ENCODE measurements at places on chromosomes 5 and 9.
A peak's percentile ranks its signal among the peaks of the same experiment; 100 is the strongest.

- no peak for DNase-seq
Observed at GRCh38 chr9:137446851-137447471, 5.8 kb upstream of the ENTPD8 start.

- DNase-seq = no peak
Observed at GRCh38 chr9:135267191-135267809, 179.8 kb downstream of the OLFM1 start.

- DNase-seq = no peak
Observed at GRCh38 chr5:172380987-172381643, 73.2 kb downstream of the SH3PXD2B start.

- DNase-seq = peak; percentile 15
Observed at GRCh38 chr9:77977210-77977611, 54.4 kb downstream of the GNAQ start.

GRCh38 chr5:112636751-112637150, 100.9 kb upstream of the APC start:
- no peak for DNase-seq

DNA sequence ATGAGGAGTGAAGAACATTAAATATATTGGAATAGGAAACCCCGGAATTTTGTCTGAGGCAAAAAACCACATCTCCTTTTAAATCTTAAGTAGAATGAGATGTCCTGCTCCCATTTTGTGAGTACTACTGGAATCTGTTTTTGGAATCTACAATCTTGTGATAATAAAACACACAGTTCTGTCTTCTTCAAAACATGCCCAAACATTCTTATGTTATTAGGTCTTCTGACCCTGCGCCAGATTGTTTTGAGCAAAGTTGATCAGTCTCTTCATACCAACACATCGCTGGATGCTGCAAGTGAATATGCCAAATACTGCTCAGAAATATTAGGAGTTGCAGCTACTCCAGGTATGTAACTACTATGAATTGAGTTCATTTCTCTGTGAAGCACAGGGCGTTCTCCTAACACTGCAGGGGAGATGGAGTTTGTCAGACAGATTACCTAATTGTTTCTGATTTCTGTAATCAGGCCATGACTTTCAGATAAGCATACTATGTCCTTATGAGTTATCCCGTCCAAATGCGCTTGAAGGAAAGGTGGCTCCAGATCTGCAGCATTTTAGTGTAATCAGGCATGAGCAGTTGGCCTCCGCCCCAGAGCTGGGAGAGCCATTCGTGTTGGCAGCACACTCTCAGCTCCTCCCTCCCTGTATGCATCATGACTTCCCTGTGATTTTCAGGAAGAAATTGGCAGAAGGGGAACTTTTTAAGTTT, 88.0 kb downstream of the NLN start:
- DNase-seq = no peak

- DNase-seq = no peak
Observed at GRCh38 chr5:111748304-111748763, 8.7 kb downstream of the NREP start.

GRCh38 chr5:145243016-145243415, 592.1 kb downstream of the PRELID2 start:
- DNase-seq = no peak

DNA sequence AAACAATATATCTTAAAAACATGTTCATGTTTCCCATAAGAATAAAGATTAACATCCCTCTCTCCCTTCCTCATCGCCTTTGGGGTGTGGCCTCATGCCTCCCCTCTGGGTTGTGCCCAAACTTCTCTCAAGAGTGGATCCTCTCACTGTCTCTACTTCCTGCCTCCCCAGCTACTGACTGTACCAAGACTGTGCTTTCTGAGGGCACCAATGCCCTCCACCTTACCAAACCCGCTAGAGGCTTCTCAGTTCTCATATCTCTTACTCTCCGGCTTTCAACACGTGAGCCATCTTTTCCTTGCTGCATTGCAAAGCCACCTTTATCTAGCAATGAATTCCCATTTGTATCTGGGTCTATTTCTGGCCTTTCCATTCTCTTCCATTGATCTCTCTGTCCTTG, 34.4 kb upstream of the KCNIP1 start:
- no peak for DNase-seq

DNA sequence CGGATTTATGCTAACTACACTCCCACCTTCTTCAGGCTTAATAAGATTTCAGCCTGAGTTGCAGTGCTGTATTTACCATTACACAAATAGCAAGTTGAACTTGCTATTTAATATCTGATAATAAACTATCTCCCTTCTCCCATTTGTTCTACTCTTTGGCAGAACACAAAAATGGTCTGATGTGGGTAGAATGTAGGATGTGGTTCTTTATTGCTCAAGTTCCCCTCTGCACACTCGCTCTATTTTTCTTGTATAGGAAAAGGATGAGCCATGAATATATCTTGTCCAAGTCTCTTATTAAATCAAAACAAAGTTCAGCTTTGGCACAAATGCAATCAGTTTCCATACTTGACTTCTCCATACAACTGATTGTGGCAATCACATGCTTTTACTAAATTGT, 37.2 kb upstream of the KIF2A start:
- no peak for DNase-seq

DNA sequence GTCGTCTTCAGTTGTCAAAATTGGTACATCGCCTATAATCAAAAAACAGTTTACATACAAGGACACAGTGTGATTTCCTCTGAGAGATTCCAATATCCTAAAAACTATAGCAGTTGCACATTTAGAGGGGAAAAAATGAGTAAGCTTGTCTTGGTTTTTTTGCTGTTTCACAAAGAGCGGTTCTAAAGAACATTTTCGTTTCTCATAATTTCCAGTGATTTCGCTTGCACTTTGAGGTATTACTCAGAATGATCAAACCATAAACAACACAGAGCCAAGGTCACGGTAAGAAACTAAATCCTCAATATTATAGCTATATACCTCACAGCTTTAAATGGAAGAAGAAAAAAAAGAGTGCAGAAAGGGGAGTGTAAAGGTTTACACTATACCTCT, 861 bp downstream of the MTX3 start:
- no peak for DNase-seq

DNA sequence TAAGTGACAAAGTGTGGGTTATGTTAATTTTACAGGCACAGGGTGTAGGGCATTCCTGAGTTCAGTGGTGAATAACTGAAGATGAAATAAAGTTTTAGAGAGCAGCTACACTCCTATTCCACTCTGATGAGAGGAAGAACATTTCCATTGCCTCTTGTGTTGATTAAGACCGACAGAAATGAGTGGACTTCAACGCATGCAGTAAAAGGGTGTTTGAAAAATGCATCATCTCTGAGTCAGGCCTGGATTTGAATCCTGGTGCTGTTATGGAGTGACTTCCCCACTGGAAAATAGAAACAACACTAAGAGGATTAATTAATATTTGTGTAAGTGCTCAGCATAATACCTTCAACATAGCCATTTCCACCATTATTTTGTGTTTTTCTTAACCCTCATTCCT, 86.3 kb downstream of the PRR16 start:
- DNase-seq = no peak

- DNase-seq = no peak
Observed at GRCh38 chr5:14590949-14591348, 9.4 kb downstream of the OTULINL start.

DNA sequence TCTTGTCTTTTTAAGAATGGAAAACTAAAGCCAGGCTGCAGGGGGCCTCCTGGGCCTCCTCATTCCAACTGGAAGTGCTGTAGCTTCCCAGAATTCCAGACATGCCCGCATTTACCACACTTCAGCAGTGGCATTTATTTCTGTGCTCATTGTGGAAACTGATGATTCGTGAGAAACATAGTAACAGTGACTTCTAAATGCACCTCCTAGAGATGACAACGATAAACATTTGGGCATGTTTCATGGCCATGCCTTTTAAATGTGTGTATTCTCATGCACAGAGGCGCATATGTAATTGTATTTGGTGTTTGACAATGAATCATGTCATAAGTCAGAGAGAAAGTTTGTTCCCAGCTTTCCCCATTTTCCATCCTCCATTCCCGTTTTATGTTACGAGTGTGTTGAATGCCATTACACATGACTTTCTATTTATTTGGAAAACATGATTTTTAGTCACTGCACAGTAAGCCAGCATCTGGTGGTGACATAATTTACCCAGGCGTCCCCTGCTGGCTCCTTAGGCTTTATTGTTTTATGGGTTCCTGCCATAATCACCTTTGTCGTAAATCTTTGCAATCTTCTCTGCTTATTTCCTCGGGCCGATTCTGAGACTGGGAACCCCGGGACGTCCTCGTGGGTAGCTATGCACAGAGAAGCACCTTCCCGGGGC, 68.8 kb upstream of the FCN2 start:
- no peak for DNase-seq

DNA sequence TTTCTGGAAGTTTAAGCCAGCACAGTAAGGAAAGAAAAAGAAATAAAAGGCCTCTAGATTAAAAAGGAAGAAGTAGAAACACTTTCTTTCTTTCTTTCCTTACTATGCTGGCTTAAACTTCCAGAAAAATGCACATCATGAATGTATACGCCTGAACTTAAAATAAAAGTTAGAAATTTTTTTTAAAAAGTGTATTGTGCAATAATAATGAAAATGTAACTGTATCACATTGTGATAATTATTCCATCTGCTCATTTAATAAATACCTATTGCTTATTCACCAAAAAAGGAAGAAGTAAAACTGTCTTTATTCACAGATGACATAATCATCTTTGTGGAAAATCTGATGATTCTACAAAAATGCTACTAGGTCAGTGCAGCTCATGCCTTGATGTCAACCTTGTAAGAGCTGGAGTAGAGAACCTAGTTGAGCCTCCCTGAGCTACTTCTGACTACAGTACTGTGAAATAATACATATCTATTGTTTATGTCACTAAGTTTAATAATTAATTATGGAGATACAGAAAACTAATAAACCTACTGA, 49.4 kb downstream of the MCTP1 start:
- no peak for DNase-seq

DNA sequence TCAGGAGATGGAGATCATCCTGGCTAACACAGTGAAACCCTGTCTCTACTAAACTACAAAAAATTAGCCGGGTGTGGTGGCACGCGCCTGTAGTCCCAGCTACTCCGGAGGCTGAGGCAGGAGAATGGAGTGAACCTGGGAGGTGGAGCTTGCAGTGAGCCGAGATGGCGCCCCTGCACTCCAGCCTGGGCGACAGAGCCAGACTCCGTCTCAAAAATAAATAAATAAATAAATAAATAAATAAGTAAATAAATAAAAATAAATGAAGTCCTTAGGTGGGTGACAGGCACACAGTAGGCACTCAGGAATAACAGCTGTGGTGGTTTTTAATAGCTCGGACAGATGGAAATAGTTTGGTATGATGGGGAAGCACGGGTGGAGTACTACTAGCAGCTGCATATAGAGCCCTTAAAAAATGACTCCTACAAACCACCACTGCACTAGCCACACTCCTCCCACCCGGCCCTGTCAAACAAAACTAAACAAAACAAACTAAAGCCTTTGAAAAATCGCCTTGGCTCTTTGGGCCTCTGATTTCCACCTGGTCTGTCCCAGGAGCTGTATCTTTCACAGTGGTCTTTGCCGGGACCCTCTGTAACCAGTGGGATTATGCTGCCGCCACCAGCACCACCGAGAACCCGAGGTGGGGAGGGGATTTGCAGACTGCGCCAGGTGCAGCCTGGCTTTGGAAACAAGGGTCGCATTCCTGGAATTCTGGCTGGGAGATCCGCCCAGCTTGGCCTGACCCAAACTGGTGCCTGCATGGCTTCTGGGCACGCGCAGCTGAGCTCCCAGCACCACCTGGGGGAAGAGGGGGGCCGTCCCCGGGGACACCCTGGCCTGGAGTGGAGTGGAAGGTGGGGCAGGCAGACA, 5.1 kb upstream of the WDR5 start:
- no peak for DNase-seq

GRCh38 chr5:122942164-122942914, 94.2 kb downstream of the PPIC start:
- DNase-seq = no peak

DNA sequence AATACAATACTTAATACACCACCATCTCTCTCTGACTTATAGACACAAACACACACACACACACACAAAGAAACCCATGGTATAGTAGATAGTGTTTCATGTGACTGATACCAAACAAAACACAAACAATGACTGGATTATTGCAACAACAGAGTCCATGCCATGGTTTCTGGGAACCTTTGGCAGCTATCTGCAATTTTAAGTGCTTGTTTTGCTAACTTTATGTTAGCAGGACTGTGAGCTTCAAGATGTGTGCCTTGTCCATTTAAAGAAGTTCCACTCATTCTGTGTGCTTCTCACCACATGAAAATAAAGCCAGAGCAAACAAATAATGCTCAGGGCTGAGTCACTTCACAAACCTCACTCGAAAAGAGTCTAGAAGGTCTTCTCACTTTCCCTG, 15.1 kb upstream of the LURAP1L start:
- DNase-seq = no peak

DNA sequence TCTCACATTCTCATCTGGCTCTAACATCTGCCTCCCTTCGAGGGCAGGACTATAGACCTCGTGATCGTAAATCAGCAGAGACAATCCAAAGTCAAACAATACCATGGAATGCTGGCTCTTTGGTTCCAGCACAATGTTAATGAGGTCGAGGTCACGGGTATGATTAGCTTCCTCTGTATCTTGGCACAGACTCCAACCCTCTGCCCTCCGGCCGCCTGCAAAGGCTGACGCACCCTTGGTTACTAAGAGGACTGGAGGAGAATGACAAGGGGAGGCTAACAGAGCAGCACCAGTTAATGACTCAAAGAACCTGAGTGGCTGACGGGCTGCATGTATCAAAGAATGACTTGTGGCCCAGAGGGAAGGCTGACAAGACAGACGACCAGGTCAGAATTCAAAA, 10.1 kb downstream of the LHFPL2 start:
- peak; percentile 92 for DNase-seq

DNA sequence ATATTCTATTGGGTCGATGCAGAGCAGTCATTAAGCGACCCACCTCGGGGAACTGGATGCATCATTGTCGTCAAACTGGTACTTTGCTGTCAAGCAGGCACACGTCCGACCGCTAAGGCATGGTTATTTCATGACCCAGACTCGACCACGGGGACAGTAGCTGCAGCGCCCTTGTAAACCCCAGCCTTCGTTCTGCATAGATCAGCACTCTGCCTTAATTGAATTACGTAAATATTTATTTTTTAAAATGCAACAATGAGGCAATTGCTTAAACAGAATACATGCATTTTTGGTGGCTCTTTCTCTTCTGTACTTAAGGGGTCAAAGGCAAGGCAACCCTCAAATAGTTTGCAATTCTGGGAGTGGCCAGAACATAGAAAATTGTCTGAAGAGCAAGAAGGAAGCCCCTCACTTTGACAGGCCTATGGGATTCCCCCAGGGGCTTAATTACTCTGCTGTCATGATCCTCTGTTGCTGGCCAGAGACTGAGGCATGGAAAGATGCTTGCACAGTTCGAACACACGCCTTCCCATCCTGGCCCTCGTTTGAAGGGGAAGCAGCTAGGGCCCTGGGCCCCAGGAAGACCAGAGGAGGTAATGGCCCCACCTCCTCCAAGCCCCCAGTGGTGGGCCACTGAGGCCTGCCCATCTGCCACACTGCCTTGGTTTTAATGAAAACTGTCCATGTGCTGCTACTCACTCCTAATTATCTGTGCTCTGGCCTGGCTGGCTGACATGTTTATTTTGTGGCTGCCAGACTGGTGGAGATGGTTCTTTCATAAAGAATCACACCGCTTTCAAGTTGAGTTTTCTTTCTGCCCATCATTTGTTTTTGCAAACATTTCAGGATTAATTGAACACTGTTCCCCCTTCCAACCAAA, 169.7 kb upstream of the MAST4 start:
- DNase-seq = no peak

Measured in Panc1 (cell line).